Fibroblast of mammary gland (primary cell): ENCODE measurements at places on chromosomes 6 and 20.
A peak's percentile ranks its signal among the peaks of the same experiment; 100 is the strongest.

DNA sequence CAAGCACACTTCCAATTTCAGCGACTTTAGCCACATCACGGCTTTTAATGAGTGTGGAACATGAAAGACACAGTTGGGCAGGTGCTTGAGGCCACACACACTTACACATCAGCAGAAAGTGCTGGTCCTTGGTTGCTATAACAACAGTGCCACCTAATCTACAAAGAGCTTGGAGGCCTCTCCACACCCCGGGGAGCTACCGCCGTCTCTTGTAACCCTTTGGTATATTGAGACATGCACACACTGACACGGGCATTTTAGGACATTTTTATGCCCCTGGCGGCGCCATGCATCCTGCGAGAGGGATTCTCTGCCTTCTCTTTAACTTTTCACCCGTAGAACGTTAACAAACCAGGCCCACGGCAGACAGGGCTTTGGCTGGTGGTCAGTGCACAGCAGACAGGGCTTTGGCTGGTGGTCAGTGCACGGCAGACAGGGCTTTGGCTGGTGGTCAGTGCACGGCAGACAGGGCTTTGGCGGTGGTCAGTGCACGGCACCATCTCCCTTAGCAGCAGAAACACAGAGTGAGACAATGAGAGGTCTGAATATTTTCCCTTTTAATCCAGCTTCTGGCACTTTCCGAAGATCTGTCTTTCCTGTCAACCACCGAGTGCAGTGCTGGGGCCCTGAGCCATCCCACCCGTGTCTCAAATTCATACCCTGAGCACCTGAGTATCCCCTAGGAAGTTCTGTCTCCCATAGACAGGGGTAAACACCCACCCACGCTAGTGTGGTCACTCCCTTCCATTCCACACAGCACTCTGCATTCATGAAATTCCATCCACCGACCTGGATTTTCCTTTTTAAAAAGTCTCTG lies 116.6 kb upstream of the RPS6KA2 start:
- DNase-seq: no peak

GRCh38 chr6:14974372-14974771 lies 271.5 kb upstream of the JARID2 start:
- DNase-seq: no peak

- peak; percentile 77 for DNase-seq
Observed at GRCh38 chr6:33410711-33411631, at the start of gene PHF1. Gene PHF1 (plus strand): TSS chr6:33411014. CDS start chr6:33412264, 1,250 bp downstream.

DNA sequence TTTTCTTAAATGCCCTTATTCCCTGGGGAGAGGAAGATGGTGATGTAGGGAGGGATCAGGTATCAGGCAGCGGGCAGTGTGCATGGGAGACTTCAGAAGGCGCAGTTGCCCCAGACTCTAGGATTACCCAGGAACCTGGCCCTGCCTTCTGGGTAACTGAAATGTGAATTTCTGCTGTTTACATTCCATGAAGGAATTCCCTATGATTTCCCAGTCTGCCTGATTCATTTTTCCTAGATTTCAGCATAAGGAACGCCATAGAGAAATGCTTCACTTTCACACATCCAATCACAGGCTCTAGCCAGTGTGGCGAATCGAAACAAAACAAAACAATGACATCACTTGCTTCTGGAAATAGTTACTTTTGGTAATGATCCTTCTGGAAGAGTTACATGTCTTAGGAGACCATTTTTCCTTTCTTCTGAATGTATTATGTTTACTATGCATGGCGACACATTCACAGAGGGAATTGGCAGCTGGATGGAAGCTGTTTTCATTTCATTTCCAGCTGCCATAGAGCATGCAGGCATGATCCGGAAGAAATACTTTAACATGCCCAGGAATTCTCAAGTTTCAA lies 33.3 kb downstream of the LRP11 start:
- peak; percentile 73 for DNase-seq

- DNase-seq: no peak
Observed at GRCh38 chr6:98092331-98092730, 742.0 kb upstream of the POU3F2 start.

- DNase-seq: no peak
Observed at GRCh38 chr6:30749554-30750378, 5.4 kb upstream of the IER3 start.

DNA sequence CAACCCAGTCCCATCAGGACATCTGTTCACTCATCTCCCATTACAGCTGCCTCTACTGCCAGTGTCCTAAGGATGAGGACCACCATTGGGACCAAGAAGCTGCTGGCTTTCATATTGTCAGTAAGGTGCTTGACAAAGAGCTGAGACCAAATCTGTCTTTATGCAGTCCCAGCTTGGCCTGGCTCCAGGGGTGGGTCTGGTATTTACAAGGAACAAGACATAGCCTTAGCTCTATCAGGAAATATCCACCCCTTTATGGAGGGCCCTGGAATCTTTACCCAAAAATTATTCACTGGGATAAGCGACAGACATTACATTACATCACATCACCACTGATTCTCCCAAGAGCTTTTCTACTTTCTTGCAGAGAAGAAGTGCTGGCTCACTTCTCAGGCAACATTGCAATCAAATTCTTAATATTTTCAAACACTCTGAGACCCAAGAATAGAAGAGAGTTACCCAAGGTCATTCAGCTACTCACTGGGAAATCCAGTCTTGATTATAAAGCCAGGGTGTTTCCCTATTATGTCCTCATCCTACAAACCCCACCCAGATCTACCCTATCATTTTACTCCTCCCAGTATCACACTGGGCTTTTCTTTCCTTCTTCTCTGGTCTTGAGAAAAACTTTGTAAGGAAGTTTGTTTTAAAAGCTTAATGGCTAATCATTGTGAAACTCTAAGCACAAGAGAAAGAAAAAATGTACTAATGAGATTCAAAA lies 11.5 kb upstream of the PI3 start:
- no peak for DNase-seq

- DNase-seq: peak; percentile 66
Observed at GRCh38 chr6:31086788-31087440, 25.5 kb downstream of the C6orf15 start.

DNA sequence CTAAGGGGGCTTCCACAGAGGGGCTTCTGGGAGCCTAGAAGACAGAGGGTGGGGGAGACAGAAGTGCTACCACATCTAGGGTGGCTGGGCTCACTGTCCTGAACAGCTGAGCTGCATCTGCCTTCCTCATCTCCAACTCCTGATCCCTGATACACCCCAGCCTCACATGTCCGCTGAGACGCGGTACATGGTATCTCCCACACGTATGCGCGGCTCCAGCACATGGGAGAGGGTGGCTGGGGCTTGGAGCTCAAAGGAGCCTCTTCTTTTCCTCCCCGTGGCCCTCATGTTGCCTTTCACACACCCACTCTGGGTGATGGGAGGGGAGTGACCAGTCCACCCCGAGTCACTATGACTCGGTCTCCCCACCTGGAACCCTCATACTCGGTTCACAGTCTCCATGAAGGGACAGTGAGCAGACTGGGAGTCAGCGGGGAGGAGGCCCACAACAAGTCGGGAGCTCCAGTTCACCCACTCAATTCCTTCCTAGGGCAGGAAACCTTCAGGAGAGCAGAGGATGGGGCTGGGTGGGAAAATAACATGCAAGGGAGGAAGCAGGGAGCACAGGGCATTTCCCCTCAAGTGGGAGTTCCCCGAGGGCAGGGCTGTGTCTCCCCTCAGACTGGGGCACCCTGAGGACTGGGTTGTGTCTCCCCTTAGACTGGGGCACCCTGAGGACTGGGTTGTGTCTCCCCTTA lies 61.7 kb downstream of the MRPL14 start:
- DNase-seq: no peak

DNA sequence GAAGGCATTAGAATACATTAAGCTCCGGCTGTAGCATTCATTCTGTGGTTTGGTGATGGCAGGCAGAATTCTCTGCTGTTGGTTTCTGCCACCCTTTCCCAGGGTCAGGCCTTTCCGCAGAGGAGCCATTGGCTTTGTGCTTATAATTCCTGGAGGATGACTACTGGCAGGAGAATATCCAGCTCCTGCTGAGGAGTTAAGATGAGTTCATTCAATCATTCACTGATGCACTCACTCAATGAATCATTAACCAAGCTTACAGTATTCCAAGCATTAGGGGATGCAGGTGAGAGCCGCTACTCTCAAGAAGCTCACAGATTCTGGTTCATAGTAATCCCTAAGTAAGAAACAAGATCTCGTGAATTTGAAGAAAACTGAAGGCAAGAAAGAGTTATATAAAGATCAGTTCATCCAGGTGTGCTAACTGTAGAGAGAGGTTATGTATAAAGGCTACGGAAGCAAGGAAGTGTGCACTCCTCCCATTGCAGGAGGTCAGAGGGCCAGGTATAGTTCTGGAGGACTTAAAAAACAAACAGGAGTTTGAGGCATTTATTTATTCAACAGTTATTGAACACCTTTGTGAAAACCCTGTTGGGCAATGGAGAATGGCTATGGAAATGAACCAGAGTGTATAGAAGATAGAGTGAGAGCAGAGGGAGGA lies 75.5 kb downstream of the HMGN3 start:
- no peak for DNase-seq

DNA sequence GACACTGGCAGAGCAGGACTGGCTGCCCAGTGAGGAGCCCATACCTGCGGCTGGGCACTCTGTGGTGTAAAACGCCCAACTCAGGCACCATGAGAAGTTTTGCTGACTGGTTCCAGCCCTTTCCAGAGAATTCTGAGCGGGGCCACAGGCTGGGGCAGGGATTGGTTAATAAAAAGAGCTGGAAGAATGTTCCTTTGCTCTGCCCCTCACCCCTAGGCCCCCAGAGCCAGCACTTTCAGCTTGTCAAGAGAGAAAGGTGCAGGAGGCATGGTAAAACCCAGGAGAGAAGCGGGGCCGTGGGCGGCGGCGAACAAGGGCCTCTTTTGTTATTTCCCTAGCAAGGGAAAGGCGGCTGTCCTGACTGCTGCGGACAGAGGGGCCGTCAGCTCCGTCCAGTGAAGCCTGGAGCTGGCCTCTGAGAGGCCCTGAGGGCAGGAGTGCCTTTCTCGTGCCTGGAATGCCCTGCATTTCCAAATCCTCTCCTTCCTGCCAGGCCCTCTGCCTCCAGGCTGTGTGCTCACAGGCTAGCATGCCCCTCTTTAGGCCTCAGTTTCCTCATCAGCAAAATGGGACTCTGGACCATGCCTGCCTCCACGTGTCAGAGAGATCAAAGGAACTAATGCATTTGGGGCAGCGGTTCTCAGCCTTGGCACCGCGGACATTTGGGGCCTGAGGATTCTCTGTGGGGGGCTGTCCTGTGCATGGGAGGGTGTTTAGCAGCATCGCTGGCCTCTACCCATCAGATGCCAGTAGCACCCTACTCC lies 12.9 kb downstream of the SLC13A3 start:
- DNase-seq: no peak

DNA sequence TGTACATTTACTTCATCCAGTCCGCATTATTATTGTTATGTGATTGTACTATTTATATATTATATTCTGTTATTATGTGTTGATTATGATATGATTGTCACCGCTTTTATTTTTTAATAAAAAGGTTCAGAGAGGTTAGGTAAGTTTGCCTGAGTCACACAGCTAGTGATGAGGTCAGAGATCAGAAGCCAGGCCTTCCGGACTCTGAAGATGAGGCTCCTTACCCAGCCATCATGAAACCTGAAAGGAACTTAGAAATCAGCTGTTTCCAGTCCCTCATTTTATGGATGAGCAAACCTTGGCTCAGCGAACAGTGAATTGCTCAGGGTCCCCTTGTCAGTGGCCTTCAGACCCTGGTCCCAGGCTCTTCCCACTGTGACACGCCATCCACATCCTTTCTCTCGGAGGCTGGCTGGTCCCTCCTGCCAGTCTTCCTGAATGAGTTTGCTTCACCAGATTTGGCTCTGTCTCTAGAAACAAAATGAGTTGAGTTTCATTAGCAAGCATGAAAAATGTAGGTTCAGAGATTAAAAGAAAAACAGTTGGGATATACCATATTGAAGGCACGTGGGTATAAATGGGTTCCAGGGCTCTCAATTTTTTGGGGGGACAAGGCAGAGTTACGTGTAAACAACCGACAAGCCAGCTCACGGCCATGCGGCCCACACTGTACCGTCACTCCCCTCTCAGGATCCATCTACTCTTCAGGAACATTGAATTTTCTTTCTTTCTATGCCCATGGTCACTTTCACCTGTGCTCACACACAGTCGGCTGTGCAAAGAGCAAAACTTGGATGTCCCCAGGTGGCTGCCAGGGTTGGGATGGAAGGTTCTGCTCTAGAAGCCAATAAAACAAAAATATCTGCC lies 132.9 kb downstream of the ZDHHC14 start:
- DNase-seq: no peak

GRCh38 chr20:51306521-51307358 lies 235.8 kb downstream of the NFATC2 start:
- peak; percentile 67 for DNase-seq

GRCh38 chr6:132483779-132484679 lies 28.9 kb downstream of the STX7 start:
- peak; percentile 81 for DNase-seq

DNA sequence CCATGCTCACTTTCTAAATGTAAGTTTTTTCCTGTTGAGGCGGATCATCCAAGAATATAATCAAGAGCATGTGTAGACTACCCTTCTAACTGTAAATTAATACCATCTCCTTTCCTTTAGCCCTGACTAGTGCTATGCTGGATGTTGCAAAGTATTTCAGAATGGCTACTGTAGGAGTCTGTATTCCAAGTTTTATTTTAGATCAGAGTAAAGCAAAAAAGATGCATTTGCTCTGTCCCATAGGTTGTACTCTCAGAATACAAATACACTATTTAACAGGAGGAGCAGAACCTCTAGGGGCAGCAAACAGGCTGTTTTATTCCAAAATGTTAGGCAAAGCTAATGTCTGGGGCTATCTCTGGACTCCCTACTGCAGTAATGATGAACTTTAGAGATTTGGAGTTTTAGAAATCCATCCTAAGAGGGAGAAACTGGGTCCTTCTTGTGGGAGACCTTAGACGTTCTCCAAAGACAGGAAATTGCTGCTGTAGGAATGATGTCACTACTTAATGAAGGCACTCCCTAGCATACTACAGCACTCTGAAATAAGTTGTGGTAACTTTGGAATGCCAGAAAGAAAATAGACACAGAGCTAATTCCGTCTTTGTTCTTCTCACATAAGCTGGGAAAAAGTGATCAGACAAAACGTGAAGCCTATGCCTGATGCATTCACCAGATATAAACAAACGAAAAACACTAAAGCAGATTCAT lies 392.4 kb upstream of the HS3ST5 start:
- DNase-seq: no peak

DNA sequence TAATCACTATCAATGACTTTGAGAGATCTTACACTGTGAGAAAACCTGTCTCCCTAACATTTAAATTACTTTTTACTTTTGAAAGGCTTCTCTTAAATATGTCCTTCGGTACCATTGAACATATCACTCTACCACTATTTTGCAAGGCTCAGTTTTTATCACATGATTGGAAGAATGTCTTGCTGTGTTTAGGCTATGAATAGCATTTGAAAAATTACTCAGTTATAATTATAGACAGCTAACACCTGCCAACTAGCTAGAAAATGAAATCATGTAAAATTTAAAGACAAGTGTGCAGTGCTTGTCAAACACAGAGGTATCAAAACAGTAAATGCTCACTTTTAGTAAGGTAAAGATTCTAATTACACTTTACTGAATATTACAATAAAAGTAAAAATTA lies 11.0 kb downstream of the SESN1 start:
- no peak for DNase-seq

GRCh38 chr6:125741336-125741735 lies 8.1 kb upstream of the HEY2 start:
- no peak for DNase-seq

- DNase-seq: no peak
Observed at GRCh38 chr20:1964659-1965405, 29.0 kb downstream of the PDYN start.

GRCh38 chr20:38267901-38268514 lies 7.5 kb upstream of the KIAA1755 start:
- no peak for DNase-seq
